Aortic smooth muscle cell (primary cell): ENCODE measurements at places on chromosomes 6 and 20. TPM values are rescaled to one million over a fixed set of nuclear protein-coding genes. Genes with fewer than 3 reads are reported as not detected.

Gene ASXL1
- total RNA-seq, result 29.6 and 33.3 TPM in 2 replicates

Gene C20orf204
- 0.75 and 1.1 TPM in 2 replicates for total RNA-seq

Gene OLIG3
- 0.06 TPM in 1 of 2 replicates, not detected in the other for total RNA-seq

Gene OPRL1
- total RNA-seq, result 0.40 and 1.4 TPM in 2 replicates

Gene PRSS16
- not detected in 2 replicates for total RNA-seq

Gene SLC26A8
- total RNA-seq, result 0.26 and 0.31 TPM in 2 replicates

Gene BPIFA1
- total RNA-seq, result not detected in 2 replicates
